ENCODE measurements at places on chromosomes 3 and 15.

- no peak for DNase-seq
Observed at GRCh38 chr3:183378951-183379350, 49.5 kb downstream of the MCF2L2 start.

DNA sequence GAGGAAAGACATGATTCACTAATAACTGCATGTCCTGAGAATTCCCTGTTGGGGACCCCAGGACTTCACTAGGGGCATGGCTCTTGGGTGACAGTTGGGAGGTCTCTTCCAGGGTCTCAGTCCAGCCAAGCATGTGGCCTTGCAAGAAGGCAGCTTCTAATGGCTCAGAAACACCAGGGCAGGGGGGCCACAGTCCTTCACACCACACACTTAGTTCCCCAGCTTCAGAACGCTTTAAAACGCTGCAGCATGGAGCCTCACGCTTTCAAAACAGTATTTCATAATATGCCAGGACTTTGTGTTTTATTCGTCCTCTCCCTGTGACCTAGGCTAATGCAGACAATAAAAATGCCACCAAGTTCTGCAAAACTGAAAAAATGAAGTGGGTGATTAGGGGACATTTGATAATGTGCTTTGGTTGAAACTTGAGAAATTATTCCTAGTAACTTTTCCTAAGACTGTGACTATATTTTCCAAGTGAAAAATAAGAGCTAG lies 48.4 kb upstream of the LIMD1 start:
- DNase-seq, result no peak

- DNase-seq, result no peak
Observed at GRCh38 chr15:31484986-31485385, 158.4 kb downstream of the KLF13 start.

DNA sequence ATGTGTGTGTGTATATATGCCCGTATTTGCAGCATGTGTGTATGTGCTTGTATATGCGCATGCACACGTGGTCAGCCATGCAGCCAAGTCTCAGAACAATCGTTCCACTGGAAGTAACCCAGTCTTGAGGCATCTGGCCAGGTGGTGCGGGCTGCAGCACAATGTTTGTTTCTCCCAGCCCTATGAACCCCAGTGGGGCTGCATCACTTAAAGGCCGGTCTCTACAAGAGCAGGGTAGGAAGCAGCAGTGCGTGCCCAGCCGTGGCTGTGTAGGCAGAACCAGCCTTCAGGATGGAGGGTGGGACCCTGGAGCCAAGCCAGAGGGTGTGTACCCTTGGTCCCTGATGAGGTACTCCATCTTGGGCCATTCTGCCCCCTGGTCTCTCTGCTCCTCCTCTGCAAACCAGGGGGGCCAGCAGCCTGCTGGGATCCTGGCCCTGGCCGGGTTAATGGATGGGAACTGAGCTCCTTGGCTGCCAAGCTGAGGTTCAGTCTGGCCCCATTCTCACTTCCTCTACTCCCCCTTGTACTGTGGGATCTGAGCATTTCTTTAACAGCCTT lies 11.8 kb downstream of the KLF13 start:
- no peak for DNase-seq

DNA sequence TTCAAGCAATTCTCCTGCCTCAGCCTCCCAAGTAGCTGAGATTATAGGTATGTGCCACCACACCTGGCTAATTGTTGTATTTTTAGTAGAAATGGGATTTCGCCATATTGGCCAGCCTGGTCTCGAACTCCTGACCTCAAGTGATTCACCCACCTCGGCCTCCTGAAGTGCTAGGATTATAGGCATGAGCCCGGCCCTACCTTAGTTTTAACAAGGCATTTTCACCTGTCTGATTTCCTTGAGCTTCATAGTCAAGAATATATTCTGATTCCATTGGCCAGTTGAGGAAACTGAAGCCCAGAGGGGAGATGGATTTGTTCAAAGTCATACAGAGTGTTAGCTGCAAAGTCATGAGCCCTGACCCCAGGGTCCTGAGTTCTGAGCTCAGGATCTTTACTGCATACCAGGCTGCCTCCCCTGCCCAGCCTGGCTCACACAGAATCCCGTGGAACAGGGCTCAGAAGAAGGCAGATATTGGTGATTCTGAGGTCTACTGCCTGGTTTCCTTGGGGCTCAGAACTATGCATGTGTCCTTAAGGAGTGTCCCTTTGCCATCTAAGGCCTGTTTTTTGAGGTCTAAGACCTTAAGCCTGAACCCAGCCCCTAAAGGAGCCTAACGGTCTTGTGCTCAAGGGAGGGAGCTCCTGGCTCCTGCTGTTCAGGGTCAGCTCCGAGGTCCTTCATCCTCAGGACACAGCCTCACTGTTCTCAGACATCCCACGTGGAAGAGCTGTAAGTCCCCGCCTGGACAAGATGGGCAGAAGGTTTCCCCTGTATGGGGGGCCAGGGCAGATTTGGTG lies 134.4 kb downstream of the SMAD6 start:
- DNase-seq, result no peak

- DNase-seq, result no peak
Observed at GRCh38 chr3:69309814-69310213, 76.1 kb downstream of the FRMD4B start.

DNA sequence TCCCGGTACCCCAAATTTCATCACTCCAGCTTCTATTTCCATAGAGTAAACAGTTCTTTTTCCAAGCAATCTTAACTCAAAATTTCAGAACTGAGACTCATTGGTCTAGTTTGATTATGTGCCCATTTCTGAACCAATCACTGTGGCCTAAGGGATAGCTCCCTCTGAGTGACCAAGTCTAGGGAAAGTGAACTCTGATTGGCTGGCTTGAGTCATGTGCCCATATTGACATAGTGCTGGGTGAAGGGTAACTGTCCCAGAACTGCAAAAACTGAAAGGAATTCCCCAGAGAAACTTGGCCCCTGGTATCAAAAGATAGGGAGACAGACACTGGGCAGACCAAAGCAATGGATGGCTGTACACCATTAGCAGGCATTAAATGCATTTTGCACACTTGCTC lies 171.2 kb upstream of the WNT5A start:
- no peak for DNase-seq

- no peak for DNase-seq
Observed at GRCh38 chr15:91022832-91023129, 387 bp upstream of the VPS33B start.

DNA sequence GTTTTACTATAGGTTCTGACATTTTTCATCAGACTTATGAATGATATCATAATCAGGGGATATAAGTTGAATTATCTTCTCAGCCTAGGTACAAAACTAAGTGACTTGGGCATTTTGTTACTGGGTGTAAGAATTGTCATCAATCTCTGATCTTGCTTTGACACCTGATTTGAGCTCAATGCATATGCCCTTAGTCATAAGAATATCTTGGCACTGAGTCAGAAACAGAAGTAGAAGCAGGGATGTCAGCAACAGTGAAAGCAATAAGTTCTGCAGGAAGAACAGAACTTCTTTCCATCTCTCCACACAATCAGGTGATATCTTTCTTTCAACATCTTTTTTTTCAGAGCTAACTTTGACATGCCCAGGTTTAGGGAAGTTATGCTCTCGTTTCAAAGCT lies 14.6 kb downstream of the SLITRK3 start:
- DNase-seq, result no peak

GRCh38 chr3:55565521-55565920 lies 78.4 kb upstream of the WNT5A start:
- no peak for DNase-seq

DNA sequence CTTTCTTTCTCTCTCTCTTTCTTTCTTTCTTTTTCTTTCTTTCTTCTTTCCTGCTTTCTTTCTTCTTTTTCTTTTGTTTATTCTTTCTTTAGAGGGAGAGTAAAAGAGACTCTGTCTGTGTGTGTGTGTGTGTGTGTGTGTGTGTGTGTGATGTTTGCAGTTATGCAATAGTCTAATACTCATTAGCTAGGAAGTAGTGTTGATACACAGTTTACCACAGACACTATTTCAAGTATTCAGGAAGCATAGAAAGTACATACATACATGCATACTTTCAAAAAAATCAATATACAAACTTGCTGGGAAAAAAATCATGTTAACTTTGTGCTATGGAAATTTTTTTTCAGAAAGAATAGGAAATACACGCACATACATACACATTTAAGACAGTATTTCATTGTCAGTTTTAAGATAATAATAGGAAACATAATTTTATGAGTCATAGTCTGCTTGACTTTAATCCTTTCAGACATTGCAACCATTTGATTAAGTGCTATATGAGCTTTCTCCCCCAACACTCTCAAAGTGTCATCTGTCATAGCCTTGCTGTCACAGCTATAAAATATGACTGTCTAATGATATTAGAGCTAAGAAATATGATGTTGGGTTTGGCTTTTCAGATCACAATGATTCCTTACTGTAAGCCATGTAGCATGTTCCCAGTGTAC lies 74.9 kb upstream of the EPHA3 start:
- no peak for DNase-seq

Data from T-helper 2 cell (primary cell).